ENCODE measurements at places on chromosomes 5 and 9.

DNA sequence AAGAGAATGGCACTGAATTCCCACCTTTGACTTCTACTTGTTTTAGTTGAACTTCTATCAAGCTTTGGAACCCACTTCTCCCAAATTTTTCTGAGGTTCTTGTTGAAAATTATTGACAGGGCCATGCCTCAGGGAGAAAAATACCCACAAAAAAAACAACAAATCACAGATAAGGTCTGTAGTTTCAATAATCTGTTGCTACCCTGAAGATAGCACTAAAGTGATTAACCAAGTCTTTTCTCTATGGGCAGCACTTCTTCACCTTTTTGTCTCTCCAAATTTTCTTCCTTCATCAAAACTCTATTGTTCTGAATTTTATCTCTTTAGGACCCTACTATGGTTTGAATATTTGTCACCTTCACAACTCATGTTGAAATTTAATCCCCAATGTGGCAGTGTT, 154.3 kb upstream of the FGF10 start:
- DNase-seq, result no peak

GRCh38 chr5:127513408-127513970, 4.0 kb upstream of the PRRC1 start:
- no peak for DNase-seq

DNA sequence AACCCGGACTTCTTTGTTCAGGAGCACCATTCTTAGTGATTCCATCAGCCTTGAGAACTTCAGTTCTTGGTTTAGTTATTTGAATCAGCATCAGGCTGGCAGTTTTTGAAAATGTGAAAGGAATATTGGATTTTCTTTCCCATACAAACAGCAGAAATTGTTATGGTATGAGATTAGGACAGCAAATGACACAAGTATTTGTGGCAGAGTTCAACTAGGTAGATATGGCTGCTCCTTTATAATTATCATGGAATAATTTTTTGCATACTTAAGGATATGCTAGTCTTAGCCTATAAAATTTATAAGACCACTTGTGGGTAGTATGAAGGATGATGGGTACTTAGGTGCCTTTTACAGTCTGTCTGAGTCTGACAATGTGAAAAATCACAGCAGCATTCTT, 25.5 kb downstream of the ERAP2 start:
- no peak for DNase-seq

DNA sequence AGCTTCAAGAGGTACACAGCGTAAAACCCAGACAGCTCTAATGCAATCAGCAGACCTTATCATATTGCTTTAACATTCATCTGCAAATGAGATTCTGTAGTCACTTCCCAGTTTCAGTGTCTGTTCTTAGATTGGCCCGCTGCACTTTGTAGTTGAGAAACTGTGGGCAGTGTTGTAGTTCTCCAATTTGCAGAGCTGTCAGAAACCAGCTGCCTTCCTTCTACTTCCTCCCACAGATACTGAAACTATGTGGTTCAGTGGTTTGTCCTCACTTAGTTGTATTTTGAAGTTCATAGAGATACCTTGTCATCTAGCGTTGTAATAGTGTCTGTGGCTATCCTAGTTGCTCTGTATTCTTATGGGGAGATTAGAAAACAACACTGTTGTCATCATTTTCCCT, 39.6 kb upstream of the TRIM36 start:
- DNase-seq, result no peak

DNA sequence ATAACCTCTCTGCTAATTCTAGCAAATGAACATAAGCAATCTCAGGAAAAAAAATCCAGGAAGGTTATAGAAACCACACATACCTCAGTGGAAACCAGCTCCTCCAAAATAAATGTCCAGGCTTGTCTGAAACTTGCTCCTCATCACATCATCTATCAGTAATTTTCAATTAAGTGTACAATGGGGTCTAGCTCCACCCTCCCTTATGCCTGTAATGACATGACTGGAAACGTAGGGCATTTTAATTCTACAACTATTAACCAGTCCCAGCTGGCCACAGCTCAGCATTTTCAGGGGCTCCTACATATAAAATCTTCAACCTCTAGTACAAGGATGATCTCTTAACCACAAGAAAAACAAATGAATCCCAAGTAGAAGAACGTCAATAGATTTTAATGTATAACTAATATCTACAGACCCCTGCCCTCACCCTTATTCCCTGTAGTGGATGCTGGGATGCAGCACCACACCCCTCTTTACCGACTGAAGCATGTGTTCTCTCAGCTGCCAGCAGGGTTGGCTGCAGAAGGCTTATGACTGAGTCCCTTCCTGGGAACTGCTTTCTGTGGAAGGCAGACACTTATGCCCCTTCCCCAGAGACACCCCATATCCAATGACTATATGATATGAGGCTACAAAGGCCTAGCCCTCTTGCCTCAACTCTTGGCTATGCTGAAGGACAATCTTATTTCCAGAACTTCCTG, 6.8 kb downstream of the TSSK1B start:
- no peak for DNase-seq

- DNase-seq, result no peak
These were observed 86.5 kb downstream of the HMCN2 start for GRCh38 chr9:130352081-130352480.

DNA sequence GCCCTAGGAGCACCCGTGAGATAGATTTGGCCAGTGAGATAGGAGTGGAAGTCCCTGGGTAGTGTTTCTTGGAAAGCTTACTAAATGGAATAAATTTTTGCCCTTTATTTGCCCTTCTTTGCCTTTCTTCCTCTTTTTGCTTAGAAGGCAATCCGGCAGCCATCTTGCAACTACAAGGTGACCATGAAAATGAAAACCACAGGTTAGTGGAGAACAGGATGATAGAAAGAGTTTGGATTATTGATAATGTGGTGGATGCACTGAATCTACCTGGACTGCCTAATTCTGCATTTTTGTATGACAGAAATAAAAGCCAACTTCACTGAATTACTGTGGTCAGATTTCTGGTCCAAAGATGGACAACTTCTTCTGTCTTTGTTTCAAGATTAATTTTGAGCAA, 33.2 kb downstream of the TARS1 start:
- DNase-seq, result no peak

- DNase-seq, result no peak
These were observed 362.8 kb downstream of the MRPS30 start for GRCh38 chr5:45171563-45171962.

DNA sequence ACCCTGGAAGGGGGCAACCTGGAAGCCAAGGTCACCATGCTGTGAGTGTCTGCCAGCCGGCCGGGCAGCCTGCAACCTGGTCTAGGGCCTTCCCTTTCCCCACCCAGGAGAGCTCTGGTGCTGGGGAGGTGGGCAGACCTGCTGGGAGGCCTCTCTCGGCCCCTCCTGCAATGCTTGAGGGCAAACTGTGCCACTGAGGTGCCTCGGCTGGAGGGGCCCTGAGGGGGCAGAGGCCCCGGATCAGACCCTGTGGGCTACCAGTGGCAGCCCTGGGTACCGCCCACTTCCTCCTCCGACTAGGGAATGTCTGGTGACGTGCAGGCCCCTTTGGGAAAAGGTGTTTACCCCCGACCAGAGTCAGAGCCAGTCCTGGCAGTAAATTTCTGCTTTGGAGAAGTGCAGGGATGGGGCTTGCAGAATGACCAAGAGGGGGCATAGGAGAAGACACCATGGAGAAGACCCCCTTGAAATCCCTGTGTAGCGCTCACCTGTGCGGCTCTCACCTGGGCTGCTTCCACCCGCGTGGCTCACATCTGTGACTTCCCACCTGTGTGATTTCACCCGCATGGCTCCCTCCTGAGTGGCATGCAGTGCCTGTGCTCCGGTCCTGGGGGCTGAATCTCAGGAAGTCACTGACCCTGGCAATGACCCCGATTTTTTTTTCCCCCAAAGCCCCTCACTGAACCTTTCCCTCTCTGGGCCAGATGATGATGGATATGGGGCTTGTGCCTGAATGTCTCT, 1.1 kb downstream of the LCN1 start:
- DNase-seq, result no peak

DNA sequence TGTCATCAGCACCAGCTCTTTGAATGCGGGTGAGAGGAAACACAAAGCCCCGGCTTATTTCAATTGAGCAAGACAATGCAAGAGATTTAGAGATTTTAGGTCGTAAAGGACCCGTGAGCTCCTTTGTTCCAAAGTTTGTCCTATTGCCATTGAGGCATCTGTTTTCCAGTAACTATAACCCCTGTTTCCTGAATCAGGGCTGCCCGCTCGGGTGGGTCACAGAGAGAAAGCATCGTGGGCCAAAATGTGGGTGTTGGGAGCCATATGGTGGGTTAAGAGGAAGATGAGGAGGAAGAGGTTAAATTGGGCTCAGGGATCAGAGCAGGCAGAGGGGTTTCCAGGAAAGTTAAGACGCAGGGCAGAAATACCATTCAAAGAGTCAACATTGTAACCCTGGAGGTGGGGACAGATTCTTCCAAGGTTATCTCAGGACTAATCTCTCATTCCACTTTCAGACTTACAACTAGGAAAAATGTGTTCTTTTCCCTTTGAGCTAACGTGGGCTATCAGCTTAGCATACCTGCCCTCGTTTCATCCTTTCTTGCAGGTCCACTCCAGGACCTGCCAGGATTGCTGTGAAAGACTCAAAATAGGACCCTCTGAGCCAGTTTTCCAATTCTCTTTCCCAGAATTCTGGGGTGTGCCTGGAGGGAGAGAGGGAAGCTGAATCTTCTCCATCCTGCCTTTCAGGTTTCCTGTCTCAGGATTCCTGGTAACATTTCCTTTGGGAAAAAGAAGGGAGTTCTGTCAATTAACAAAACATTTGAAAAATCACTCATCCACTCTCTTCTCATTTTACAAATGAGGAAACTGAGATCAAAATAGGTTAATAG, 95.5 kb upstream of the TAF11L2 start:
- DNase-seq, result no peak

DNA sequence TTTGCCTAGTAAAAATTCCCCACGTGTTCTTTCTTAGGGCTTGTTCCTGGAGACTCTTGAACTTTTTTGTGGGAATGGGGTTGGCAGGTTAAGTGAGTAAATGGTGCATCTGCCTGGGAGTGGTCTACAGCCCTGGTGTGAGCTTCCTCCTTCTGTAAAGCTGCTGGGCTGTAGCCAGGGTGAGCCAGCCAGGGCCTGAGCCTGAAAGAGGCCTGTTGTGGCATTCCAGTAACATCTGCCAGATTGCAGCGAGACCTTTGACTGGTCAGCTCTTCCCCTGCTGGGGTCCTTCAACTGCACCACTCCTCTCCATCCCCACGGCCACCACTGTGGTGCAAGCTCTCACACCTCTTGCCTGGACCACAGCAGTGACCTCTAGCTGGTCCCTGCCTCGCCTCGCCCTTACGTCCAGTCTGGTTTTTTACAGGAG, 47.5 kb downstream of the SLC22A5 start:
- DNase-seq, result no peak
